ENCODE measurements at places on chromosomes 7 and 10.

DNA sequence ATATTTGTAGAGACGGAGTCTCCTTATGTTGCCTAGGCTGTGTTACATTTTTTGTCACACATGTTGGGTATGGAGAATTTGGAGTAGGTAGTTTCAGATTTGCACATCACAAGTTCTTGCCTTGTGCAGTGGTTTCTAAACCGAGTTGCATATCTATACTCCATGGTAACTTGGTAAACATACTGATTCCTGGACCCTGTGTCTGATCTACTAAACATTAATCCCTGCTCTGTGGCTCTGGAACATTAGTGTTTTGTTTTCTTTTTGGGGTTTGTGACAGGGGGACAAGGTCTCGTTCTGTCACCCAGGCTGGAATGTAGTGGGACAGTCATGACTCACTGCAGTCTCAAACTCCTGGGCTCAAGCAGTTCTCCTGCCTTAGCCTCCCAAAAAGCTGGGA is 24.7 kb downstream of the AUTS2 start:
- DNase-seq: no peak

DNA sequence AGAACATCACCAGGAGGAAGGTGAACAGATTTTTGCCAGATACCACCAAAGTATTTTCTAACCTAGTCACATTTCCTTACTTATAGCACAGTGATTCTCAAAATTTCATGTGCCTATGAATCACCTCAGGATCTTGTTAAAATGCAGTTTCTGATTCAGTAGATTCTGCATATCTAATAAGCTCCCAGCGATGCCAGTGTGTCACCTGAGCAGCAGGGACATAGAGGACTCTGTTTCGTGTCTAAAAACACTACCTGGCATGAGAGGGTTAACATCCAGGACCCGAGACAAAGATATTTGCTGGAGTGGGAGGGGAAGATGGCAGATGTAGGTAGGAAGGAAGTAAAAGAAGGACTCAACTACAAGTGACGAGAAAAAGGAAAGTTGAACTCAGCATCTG is 252.1 kb upstream of the KMT2E start:
- no peak for DNase-seq

- DNase-seq: no peak
These were observed 554.2 kb downstream of the TCERG1L start for GRCh38 chr10:130757271-130757670.

DNA sequence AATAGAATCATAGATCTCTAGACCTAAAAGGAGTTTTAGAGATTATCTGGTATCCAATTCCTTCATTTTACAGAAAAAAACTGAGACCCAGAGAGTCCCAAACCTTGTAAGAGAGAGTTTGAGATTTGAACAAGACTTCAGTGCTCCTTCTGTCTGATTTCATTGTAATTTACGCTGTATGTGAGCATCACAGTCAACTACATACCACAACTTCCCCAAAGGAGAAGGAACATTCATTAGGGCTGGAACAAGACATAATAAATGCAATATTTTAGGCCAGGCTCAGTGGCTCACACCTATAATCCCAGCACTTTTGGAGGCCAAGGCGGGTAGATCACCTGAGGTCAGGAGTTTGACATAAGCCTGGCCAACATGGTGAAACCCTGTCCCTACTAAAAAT is 17.3 kb upstream of the PRKAR2B start:
- no peak for DNase-seq

DNA sequence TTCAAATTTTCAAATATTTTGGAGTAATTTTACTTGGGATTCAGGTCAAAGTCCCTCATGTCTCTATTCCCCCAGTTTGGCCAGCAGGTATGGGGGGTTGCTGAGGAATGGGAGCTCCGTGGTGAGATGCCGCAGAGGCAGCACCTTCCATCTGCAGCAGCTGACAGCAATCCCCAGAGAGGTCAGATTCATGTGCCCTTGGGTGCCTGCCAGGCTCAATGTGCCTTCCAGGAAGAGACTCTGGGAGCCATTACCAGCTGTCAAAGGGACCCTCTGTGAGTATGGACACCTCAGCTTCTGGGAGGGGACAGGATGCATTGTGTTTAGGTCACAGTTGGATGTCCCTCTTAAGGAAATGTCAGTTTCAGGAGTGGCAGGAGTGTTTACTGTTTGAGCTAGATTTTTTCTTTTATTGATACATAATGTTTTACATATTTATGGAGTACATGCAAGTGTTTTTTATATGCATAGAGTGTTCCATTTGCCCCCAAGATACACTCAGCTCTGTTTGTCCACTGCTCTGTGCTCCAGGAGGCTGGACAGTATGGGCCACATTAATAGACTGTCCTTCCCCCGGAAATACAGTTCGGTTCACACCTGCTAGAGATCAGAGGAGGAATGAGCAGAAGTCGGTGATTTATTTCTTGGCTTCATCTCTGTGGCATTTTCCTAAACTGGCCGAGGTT is 75.3 kb upstream of the GRB10 start:
- no peak for DNase-seq

- no peak for DNase-seq
These were observed 131.3 kb downstream of the WDR11 start for GRCh38 chr10:120982507-120982906.

- no peak for DNase-seq
These were observed 302.9 kb downstream of the BAMBI start for GRCh38 chr10:28980264-28980663.

- DNase-seq: no peak
These were observed 21.8 kb downstream of the RPA3 start for GRCh38 chr7:7696458-7697119.

DNA sequence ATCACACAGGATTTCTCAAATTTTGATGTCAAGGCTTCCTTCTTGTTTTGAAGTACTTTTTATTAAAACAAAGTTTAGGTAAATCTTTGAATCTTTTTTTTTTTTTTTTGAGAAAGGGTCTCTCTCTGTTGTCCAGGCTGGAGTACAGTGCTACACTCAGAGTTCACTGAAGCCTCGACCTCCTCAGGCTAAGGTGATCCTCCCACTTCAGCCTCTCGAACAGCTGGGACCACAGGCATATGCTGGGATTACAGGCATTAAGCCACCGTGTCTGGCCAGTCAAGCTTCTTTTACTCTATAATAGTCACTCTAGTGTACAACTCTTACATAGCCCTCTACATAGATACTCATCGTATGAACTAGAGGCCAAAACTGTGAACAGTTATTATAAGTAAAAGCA is 3.4 kb downstream of the RUFY2 start:
- no peak for DNase-seq

- DNase-seq: no peak
These were observed 530.1 kb downstream of the ANKRD7 start for GRCh38 chr7:118754608-118755007.

All from Jurkat, Clone E6-1 (cell line).